Stimulated activated CD8-positive, alpha-beta memory T cell treated with anti-CD3 and anti-CD28 coated beads, Interleukin-4, amount 100 ng/mL, for 1 hour (primary cell): ENCODE measurements at places on chromosomes 13 and 19.

DNA sequence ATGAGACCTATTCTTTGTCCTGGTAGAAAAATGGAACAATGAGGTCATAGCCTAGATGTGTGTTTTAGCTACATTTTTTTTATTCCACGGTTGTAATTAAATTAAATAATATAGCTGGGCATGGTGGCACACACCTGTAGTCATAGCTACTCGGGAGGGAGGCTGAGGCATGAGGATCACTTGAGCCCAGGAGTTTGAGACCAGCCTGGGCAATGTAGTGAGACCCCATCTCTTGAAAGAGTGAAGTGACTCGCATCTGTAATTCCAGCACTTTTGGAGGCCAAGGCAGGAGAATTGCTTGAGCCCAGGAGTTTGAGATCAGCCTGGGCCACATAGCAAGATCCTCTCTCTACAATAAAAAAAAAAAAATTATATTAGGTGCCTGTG is 11.7 kb upstream of the CBLC start:
- no peak for DNase-seq

GRCh38 chr19:4115818-4116385 is 8.0 kb downstream of the MAP2K2 start:
- DNase-seq, result no peak

- no peak for DNase-seq
Measured at GRCh38 chr13:37615276-37615675, 16.7 kb upstream of the POSTN start.

DNA sequence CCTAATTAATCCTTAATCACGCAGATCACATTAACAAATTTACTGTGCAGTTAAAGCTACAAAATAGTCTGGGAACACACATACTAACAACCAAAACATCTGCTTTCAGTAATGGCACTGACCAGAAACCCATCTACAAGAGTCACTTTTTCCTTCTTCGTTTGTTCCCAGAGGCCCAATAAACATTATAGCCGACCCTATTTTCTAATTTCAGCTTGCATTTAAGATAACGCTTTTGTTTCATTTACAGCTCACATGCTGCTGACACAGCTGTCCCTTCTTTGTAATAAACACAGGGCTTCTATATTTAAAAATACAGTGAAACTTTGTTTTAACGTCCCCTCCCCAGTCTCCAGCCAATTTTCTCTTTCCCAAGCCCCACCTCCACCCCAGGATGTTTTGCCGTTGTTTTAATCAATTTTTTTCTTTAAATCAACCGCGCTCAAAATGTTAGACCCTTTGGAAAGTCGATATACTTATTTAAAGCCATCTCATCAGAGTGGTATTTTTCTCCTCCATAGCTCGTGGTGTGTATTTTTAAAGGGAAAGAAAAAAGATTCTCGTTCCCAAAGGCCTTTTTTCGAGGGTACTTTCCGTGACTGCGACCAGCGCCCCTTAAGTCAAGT is 1.7 kb upstream of the WBP4 start:
- no peak for DNase-seq

DNA sequence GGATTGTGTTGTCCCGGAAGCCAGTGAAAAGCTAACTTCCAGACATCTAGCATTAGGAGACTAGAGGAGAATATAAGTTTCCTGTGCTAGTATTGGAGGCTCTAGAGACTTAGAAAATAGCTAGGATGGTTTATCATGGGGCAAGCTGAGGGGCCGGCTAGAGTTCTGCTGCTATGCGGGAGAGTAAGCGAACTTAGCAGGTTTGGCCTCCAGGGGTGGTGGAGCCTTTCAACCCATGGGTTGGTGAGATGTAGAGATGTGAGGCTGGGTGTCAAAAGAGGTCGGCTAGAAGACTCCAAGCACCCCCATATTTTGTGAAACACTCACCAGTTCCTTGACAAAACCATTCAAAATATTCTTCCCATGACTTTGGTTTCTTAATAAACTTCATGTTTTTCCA is 4.4 kb downstream of the SULT2A1 start:
- no peak for DNase-seq
